ENCODE measurements at places on chromosomes 12 and 14.
A peak's percentile ranks its signal among the peaks of the same experiment; 100 is the strongest.

DNA sequence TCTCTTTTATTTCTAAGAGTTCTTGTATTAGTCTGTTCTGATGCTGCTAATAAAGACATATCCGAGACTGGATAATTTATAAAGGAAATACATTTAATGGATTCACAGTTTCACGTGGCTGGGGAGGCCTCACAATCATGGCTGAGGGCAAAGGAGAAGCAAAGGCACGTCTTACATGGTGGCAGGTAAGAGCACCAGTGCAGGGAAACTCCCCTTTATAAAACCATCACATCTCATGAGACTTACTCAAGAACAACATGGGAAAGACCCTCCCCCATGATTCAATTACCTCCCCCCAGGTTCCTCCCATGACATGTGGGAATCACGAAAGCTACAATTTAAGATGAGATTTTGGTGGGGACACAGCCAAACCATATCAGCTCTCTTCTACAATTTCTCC lies 503.0 kb downstream of the NPAS3 start:
- no peak for DNase-seq

DNA sequence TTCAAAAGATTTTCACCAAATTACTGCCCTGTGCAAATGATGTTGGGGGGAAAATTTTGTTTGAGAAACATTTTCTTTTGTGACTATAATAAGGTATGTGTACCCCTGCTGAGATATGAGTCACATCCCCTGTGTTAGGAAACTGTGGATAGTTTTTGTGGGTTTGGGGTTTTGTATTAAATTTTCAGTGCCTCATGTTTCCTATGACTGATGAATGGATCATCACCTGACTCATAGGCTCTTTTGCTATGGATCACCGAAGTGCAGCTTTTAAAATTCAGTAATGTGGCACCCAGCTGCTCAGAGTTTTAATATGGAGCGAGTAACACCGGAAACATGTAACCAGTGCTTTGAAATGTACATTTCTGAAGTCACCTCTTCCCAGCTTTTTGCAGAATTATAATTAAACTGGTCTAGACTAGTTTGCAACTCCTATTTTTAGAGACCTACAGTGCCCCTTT lies 167.4 kb upstream of the HMGA2 start:
- DNase-seq: peak; percentile 14

DNA sequence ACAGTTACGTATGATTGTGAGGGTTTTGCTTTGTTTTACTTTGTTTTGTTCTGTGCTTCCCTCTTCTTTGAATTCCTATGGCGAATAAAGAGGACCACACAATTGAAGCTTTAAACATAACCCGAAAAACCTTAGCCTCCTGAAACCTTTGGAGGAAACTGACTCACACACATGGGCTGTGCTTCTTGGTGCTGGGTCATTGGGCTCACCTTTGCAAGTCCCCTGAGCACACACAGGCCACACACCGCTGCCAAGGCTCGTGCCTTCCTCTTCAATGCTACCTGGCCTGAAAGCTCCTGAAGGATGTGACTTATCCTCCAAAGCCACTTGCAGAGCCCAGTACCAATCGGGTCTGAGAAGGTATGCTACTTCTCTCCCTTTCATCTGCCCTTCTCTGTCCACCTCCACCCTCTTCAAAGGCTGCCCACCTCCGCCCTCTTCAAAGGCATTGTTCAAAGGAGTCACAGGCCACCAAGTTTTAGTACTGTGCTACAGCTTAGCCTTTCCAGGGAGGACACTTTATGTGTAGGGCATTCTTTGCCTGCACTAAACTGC lies 114.6 kb downstream of the FOXN3 start:
- no peak for DNase-seq

DNA sequence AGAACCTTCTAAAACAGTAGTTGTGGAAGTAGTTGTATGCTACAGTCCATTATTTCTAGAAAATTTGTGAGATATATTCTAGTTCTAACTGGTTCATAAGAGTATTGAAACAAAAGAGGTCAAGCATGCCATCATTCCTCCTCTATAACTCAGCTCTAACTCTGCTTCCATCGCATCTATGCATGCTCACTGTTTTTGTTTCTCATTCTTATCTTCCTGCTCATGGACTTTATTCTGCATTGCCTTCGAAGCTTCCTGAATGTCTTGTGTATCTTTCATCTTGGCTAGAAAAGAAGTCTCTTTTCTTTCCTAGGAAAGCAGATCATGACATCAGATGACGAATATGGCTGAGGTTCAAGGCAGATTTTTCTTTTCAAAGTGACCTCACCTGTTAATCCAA lies 402 bp downstream of the LMNTD1 start:
- DNase-seq: no peak

GRCh38 chr14:61780125-61780524 lies 17.9 kb downstream of the SNAPC1 start:
- DNase-seq: no peak

DNA sequence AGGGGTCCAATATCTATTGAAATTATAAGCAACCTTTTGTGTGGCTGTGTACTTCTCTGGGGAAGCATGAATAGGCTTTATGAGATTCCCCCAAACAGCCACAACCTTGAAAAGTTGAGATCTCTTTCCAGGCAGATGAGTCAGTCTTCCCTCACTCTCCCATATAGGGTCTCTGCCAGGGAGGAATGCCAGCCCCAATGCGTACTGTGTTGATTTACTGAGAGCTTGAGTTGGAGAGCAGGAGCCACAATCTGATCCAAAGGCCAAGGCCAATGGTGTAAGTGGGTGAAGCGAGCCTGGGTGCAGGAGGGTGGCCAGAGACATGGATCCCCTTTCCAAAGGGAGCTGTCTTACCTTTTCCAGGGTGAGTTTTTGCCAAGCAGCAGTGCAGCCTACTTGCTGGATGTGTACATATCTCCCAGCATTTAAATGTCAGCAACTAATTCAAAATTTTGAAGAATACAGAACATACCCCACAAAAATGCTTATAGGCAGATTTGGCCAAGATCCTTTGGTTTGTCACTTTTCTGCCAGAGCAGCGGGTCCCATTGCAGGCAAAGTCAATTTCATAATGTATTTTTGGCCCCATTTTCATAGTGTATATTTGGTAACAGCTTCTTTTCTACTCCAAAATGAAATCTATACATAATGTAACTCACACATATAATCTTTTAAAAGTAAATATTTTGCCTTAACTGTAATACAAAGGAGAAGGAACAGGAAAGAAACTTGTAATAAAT lies 88.2 kb downstream of the TBC1D30 start:
- no peak for DNase-seq

DNA sequence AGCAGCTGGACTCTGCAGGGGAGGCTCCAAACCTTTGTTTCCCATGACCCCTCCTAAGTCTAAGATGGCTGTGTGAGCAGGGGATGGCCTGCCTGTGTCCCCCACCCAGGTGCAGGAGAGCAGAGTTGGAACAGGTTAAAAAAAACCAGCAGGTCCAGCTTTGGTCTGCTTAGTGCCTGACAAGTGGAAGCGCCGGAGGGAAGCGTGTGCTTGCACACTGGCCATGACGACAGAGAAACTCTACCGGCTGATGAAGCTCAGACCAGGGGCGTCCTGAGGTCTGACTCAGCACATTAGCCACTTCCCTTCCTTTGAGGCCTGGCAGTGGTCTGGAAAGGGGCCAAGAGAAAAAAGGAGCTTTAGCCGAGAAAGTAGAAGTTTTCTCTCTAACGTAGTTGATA lies 280.1 kb downstream of the VRK1 start:
- DNase-seq: no peak

DNA sequence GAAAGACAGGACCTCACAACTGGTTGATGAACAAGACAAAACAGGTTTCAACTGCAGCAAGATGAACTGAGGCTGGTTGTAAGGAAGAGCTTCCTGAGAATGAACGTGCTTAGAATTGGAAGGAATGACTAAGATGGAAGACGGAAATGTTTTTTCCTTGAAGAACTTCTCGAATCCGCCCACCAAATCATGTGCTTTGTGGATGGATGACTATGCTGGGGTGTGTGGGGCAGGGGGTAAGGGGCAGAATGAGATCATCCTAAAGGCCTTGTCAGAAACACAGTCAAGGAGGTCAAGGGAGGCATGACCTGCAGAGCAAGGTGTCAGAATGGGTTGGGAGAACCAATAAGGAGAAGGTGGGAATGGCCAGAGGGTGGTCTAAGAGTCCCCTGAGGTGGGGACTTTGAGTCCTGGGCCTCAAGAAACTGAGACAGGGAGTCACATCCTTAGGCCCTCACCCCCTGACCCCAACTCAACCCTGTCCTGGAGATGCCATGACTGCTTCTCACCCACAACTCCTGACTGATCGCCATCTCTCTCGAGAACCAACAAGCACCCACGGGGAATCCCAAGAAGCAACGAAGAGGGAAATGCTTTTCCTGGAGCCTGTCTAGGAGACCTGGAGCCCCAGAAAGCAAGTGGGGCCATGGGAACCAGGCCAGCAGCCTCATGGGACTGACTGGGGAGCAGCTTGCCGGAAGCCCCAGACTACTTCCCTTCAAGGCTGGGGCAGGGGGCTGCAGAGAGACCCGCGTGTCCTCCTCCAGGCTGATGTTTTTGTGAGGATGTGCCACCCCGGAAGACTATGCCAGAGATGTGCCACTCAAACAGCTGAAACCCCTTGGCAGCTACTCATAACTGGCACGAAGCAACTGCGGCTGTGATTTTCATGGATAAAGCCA lies 84.0 kb downstream of the ACTN1 start:
- no peak for DNase-seq

DNA sequence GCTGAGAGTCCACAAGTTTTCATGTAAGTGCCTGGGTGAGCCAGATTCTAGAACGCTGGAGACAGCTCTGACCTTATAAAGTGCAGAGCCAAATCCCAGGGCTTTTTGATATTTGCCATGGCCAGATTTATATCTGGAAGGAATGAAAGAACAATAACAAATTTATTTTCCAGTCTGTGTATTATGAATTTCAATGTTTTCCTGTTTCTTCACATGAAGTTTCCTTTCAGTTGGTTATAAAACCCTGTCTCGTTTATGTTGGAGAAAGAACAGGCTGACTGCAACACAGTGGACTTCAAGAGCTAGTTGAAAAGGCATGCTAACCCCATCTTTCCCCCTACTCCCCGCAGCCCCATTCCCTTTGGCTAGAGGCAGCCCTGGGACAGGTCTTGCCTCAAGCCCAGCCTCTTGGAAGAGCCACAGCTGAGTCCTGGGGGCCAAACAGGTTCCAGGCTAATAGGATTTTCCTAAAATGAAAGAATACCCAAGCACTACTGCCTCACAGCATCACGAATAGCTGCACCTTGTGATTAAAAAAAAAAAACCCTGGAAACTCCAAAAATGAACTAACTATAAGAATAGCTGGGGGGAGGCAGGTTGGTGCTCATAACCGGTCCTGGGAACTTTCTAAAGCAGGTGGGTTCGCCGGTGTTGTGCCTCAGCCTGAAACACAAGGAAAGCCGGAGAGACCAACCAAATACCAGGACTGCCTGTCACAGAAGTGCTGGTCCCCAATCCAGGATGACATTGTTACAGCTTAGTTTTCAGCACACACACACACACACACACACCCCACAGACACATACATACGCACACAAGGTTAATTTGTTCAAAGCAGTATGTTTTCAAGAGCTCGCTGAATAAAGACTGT lies 1.5 kb downstream of the FBLN5 start:
- DNase-seq: no peak

DNA sequence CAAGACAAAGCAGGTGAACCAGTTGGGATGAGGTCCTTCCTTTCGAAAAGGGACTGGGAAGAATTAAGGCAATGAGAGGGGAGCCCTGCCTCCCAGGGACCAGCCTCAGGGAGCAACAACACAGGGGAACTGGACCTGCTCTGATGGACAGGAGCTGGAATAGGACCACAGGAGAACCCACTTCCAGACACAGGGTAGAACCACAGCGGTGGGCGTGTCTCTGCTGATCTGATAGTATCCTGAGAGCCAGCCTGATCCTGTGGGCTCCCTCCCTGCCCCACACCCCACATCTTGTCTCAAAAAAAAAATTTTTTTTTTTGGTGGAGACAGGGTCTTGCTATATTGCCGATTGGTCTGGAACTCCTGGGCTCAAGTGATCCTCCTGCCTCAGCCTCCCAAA lies 13.6 kb upstream of the PLEK2 start:
- no peak for DNase-seq

DNA sequence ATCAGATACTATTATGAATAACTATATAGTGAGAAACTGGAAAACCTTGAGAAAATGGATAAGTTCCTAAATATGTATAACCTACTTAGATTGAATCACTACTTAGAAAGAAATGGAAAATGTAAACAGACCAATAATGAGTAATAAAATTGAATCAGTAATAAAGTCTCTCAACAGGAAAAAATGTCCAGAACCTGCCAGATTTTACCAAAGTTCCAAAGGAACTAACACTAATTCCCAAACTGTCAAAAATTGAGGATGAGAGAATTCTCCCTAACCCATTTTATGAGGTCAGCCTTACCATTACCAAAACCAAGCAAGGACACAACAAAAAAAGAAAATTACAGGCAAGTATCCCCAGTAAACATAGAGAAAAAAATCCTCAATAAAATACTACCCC lies 272.0 kb downstream of the RPAP3 start:
- DNase-seq: no peak

- no peak for DNase-seq
These were observed 59.4 kb downstream of the ITPK1 start for GRCh38 chr14:93056166-93056839.

DNA sequence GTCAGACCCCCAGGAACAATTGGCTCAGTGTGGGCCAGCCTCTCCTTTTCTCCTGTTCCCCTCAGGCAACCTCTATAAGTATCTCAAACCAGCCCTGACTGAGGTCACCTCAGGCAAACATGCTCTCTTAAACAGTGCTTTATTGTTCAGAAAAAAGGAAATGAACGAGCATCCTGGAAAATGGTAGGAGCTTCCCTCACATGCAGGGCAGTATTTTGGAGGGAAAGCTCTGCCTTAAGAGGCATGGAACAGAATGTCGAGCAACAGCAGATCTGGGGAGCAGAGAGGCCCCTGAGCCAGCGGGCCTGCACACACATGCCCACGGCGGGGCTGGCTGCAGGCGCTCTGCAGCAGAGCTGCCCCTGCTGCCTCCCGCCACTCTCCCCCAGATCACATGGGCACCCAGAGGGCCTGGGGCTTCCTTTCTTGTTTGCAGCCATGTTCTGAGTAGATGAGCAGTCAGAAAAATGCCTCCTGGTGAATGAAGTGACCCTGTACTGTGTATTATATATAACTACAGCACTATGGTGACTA lies 42.0 kb downstream of the MOK start:
- no peak for DNase-seq

DNA sequence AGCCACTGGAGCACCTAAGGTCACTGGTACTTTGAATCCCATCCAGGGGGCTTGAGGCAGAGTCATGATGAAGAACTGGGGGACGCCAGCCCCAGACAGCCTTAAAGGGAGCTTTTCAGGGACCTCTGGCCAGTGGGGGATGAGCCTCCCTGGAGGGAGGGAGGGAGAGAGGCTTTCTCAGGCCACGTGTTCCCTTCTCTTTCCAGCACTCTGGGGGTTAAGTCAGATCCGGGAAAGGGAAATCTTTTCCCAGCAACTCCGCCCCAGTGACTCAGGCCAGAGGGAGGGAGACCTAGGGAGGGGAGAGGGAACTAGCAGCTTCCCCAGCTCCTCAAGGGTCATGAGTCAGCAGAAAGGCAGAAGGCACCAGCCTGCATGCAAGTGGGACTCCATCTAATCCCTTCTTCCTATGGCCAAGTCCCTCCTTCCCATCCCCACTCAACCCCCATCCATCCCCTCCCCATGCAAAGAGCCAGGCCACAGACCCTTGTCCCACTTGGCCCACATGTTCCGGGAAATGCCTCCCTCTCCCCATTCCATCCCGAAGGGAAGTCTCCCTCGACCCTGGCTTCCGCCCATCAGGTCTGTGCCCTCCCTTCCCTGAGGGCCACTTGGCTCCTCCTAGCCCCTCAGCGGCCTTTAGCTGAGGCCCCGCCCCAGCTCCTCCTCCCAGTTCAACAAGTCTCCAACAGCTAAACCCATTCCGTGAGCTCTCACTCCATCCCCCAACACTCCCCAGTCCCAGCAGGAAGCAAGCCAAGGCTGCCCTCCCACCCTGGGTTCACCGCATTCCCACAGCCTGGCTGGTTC lies 5.6 kb downstream of the TNFRSF1A start:
- DNase-seq: peak; percentile 78

Measured in 8988T (cell line).